ENCODE measurements at places on chromosomes 4 and X.

- DNase-seq, result no peak
Measured at GRCh38 chr4:141845901-141846300, 209.5 kb downstream of the IL15 start.

DNA sequence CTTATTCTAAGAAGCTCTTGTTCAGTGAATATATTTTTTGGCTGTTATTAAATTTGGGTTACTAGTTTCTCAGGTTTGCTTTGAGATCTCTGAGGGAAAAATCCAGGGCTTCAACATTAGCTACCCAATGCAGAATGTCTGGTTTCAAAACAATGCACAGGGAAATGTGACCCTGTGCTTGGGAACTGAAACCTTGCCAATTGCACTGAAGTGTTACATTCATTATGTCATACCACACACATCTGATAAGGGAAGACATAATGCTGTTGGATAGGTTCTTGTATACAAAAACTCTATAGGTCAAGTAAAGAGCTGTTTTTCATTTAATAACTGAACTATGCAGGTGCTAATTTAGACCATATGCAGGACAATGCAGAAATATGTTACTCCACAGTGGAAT is 345.3 kb upstream of the BMP3 start:
- DNase-seq, result no peak

GRCh38 chr4:178808106-178808505 is 1365.9 kb upstream of the AGA start:
- DNase-seq, result no peak

DNA sequence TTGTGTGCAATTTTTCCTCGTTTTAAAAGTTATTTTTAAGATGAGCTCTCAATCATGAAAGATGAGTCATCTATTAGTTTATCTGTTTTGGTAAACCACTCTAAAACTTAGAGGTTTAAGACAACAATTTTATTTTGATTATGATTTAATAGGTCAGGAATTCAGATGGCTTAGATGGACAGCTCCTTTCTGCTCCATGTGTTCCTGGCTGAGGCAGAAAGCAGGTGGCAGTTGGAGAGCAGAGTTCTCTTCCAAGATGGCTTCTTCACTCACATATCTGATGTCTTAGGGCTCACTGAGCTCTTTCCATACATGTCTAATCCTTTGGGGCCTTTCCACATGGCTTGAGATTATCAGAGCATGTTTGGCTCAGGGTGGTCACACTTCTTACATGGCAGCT is 48.3 kb upstream of the GRPR start:
- DNase-seq, result no peak

- DNase-seq, result no peak
Measured at GRCh38 chr4:26782168-26782829, 78.3 kb upstream of the STIM2 start.

DNA sequence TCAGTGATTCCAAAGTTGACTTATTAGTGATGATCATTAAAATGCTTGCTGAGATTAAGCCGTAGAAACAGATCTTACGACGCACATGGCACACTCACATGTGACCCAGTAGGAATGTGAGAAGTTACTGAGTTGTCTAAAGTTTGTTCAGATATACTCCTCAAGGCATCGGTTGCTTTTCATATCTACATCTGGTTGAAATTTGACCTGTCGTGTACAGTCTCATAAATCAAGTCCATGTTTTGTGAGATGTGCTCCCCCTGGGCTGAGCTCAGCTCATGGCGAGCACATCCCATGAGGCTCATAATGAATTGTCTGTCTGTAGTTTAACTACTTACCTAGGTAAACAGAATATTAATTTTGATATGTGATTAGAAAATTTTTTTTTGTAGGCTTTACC is 67.0 kb downstream of the TNIP2 start:
- DNase-seq, result no peak

DNA sequence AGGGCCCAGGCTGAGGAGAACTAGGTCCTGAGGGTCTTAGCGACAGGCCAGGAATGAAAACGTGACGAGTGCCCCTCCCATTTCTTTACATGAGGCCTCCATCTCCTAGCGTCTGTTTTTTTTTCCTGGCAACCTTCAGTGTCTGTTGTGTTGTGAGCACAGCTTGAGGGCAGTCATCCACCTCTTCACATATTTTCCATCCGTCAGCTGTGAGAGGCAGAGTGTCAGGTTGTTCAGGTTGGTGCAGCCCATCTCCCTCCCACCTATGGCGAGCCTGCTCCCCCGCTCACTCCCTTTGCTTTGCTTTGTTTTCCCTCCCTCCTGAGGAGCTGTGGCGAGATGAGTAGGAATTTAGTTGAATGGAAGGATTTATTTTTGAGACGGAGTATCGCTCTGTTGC is 51.7 kb upstream of the CHRNA9 start:
- no peak for DNase-seq

GRCh38 chr4:47746122-47746521 is 91.7 kb downstream of the CORIN start:
- no peak for DNase-seq

- DNase-seq, result peak; percentile 42
Measured at GRCh38 chrX:107000013-107000515, at the start of gene MORC4. Gene MORC4 (minus strand): TSS chrX:107000212. CDS start chrX:106999969, 243 bp downstream.

DNA sequence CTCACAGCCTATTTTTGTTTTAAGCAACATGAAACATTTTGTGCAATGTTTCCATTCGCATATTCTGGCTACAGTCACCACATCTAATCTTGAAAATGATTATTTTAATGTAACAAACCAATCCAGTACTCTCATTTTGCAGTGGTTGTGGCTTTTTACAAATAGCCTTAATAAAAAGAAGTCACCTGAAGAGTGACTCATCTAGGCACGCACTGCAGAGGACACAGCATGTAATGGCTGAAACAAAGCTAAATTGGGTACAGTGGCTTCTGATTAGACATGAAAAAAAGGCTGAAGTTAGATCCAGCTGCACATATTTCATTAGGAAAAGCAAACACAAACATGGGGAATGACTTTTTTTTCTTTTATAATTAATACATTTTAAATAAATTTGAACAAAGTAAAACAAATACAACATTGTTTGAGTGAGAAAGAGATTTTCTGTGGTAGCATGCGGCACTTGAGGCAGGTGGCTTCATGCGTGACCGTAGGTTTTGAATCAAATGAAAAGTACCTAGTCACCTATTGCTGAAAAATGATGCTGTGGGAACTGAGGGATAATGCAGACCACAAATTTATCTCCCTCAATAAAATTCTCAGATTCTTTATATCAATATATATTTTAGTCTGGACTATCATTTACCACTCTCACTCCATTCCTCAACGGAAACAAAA is 240.8 kb upstream of the DDX53 start:
- DNase-seq, result no peak

DNA sequence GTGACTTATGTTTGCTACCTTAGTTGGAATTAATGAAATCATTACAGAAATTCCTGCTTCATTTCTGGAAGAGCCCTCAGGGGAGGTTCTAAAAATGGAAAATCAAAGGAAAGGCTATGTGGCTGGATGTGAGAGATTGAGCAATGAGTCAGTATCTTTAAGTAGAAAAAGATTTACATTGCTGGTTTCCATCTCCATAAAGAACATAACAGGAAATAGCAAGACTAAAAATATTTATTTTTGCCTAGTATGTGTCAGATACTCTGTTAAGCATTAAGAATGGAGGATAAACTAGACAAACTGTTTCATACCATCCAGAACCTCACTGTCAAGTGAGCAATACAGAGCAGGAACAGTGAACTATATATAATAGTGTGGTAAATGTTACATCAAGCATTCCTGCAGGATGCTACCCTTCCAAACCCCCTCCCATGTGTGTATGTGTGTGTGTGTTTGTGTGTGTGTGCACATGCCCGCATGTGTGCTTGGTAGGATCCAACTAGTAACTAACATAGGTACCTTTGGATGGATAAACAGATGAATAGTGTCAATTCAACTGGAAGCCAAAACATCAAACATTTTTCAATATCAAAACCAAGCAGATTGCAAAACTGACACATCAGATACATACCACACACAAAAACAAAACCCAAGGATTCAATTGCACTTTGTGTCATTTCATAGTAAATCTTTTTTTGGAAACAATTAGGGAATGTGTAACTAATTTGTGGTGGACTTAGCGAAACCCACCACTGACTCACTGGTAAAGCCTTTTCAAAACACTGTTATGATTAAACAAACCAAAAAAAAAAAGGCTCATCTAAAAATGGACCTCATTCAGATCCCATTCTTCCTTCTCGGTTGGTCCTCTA is 223.4 kb downstream of the SHROOM3 start:
- no peak for DNase-seq

GRCh38 chr4:70463335-70463734 is 8.7 kb upstream of the MUC7 start:
- no peak for DNase-seq

- DNase-seq, result no peak
Measured at GRCh38 chr4:17232566-17233253, 279.2 kb downstream of the QDPR start.

- DNase-seq, result no peak
Measured at GRCh38 chrX:39759526-39760224, 338.1 kb downstream of the BCOR start.

DNA sequence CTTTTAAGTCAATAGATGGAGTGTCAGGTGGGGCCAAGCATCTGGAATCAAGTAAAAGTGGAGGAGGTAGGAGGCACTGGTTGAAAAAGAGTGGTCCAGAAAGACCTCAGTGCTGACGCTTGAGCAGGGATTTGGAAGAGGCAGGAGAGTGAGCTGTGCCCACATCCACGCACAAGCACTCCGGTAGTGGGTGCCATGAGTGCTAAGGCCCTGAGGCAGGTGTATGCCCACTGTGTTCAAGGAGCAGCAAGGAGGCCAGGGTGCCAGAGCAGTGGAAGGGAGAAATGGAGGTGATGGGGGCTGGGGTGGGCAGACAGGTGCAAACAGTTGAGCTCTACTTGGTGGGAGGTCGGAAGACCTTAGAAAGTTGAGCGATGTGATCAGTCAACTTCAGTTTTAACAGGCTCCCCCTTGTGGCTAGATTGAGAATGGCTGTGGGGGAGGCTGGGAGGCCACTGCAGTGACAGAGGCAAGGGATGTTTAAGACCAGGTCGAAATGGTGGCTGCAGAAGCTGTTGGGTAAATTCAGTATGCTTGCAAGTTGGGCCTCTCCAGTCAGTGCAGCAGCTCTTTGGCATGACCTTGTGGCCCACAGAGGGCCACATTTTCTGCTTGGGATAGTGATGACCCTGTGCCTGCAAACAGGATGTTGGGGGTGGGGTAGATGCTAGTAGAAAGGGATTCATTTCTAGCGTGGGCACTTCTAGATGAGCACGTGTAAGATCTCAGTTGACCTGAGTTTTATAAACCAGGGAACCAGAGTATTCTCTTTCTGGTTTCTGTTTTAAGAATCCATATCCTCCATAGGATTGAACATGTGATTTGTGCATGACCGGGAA is 12.7 kb downstream of the TKTL1 start:
- peak; percentile 73 for DNase-seq

DNA sequence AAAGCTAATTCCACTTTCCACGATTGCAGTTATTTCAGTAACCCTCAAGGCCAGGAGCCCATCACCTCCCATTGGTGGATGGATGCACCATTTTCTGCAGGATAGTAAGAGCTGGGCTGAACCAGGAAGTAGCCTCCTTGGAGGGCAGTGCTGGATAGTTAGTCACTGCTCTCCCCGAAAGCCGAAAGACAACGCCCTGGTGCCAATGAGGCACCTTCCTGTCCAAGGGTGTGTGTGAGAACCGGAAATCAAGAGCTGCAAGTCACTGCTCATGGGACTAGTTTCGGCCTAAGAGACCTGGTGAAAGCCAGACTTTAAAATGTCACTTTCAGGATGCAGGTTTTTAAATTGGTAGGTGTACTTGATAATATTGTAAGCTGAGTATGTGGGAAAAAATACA is 203.8 kb upstream of the HS3ST1 start:
- no peak for DNase-seq

GRCh38 chr4:151408380-151408629 is 671 bp upstream of the FHIP1A start:
- no peak for DNase-seq

DNA sequence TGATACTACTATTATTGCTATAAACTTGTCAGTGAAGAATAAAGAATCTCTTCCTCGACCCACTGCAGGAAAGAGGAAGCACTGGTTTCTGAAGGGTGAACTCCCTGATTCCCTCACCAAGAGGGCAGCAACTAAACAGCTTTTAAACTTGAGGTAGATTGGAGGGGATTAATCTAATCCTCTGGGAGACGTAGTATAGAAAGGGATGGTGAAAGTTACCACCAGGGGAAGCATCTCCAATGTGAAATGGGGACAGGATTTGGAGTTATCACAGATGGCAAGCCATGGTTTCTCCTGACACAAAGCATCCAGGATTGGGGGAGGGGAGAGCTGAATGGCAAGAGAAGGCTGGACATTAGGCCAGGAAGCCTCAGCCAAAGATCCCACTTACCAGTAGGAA is 62.7 kb upstream of the PTPN13 start:
- DNase-seq, result no peak

DNA sequence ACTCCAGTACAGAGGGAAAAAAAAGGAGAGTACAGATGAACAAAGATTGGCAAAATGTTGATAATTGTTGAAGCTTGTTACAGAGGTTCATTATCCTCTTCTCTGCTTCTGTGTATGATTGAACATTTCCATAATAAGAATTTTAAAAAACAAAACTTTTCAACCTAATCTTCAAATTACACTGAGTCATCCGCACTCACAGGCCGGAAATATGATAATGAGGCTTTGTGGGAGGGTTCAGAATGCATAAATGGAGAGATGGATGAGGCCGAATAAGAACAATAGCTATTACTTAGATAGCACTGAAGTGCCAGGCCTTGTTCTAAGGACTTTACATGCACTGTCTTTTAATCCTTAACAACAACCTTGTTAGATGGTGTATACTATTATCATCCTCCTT is 4.6 kb upstream of the ERCC6L start:
- DNase-seq, result no peak

- DNase-seq, result no peak
Measured at GRCh38 chr4:40804598-40804997, 54.8 kb downstream of the NSUN7 start.

- DNase-seq, result no peak
Measured at GRCh38 chr4:66688674-66689073, 856.6 kb downstream of the CENPC start.

- DNase-seq, result peak; percentile 70
Measured at GRCh38 chrX:68693481-68694434, 46.3 kb downstream of the STARD8 start.

- no peak for DNase-seq
Measured at GRCh38 chr4:107468812-107469211, 251.2 kb downstream of the PAPSS1 start.

- no peak for DNase-seq
Measured at GRCh38 chrX:151711154-151711553, 4.7 kb upstream of the FATE1 start.

DNA sequence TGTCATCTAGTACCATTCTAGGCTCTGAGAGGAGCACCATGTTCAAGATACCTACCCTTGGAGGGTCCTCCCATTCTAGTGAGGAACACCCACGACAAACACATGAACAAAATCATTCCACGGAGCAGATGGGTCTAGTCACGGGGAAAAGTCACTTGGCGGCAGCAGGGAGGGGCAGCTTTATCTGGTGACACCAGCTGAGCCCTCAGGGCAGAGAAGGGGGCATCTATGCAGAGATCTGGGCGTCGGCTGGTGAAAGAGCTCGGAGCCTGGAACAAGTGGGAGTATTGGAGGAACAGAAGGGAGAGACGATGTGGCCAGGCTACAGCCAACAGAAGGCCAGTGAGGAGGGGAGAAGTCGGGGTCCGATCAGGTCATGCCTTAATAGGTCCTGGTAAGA is 11.9 kb upstream of the PDHA1 start:
- no peak for DNase-seq
